NCI-H2107 (cell line): ENCODE measurements at places on chromosomes 11 and 22.

DNA sequence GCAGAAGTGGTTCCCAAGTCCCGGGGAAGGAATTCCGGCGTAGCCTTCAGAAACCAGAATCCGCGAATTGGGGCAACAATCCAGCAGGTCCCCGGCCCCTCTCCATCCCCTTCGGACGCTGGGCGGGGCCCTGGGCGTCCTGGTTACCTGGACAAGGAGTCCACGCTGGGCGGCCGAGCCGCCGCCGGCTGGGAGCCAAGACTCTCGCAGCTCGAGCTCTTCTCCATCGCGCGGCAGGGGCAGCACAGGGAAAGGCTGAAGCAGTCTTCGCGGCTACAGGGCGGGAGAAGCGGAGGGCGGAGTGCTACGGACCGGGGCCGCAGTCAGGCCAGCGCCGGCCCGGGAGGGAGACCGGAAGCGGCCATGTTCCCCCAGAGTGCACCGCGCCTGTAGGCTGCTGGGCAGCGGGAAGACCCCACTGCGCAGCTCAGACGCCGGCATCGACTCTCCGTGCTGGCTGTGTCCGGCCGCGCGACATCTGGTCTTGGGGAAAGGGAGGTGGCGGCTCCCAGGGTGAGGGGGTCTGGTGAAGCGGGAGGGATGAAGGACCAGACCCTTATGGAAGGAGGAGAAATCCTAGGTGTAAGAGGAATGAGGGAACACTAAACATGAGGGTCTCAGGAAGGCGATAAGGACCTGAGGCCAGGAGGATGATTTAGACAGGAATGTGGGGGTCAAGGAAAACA is at the start of gene MTMR2:
MTMR2 (minus strand) TSS at position 380 of the 686 bp plus-strand sequence; CDS start at position 227, 153 bp downstream.
- no peak for DNase-seq

DNA sequence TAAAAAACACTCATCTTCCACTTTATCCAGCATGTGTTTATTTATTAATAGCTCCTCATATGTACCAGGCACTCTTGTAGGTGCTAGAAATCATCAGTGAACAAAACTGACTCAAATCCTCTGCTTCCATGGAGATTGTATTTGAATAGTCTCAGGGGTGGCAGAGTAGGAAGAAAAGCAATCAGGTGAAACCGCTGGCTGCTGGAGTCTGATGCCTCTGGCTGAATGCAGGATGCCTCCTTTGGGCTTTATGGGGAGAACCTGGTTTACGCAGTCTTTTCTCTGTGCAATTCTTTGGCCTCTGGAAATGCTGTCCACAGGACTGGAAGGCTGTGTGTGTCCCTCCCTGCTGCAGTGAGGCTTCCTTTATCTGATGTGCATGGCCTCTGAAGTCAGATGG is 12.8 kb upstream of the OSBP2 start:
- no peak for DNase-seq

DNA sequence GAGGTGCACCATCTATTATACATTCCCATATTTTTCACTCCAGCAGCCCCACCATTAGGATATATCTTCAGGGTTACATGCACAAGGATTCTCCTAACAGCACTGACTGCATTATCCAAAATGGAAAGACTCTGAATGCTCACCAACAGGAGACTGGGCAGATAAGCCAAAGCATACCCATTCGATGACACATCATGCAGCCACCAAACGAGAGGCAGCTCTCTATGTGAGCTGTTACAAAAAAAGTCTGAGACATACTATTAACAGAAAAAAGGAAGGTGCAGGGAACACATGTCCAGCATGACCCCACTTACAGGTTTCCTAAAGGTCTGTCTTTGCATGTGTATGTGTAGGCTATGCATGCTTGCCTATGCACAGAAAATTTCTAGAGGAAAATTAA is 12.4 kb upstream of the SERPIND1 start:
- no peak for DNase-seq

DNA sequence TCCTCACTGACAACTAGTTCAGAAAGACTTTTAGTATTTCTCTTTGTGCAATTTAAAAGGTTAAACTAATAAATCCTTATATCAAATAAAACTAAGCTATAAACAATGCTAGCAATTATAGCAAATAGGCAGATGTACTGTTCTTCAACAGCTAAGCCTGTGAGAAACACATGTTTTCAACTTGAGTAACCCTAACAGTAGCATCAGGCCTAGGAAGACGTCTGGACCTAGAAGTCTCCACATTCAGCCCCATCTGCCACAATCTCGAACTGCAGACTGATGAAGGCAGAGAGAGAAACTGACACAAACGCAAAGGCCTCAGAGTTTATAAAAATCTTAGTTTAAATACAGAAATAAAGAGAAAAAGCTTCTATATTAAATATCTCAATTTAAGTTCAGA is 2.5 kb downstream of the ST13 start:
- DNase-seq = no peak

DNA sequence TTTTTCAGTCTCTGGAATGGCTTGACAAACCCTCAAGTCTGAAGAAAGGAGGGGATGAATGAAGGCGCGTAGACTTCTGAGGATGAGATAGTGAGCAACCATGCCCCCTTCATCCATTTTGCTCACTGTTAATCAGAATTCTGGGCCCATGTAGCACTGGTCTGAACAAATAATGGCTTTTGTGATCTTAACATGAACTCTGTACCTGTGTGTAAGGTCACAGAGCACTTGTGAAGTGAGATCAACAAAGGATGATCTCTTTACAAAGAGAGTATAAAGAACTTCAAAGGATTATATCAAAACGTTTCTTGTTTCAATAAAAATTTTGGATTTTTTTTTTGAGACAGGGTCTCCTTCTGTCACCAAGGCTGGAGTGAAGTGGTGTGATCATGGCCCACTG is 976.7 kb downstream of the OPCML start:
- DNase-seq = no peak

GRCh38 chr11:66221726-66222236 is 46.7 kb upstream of the RAB1B start:
- DNase-seq = no peak

- no peak for DNase-seq
Measured at GRCh38 chr11:44034639-44035038, 13.1 kb upstream of the ACCSL start.

GRCh38 chr11:68659158-68659921 is 25.0 kb upstream of the GAL start:
- peak; percentile 91 for DNase-seq

DNA sequence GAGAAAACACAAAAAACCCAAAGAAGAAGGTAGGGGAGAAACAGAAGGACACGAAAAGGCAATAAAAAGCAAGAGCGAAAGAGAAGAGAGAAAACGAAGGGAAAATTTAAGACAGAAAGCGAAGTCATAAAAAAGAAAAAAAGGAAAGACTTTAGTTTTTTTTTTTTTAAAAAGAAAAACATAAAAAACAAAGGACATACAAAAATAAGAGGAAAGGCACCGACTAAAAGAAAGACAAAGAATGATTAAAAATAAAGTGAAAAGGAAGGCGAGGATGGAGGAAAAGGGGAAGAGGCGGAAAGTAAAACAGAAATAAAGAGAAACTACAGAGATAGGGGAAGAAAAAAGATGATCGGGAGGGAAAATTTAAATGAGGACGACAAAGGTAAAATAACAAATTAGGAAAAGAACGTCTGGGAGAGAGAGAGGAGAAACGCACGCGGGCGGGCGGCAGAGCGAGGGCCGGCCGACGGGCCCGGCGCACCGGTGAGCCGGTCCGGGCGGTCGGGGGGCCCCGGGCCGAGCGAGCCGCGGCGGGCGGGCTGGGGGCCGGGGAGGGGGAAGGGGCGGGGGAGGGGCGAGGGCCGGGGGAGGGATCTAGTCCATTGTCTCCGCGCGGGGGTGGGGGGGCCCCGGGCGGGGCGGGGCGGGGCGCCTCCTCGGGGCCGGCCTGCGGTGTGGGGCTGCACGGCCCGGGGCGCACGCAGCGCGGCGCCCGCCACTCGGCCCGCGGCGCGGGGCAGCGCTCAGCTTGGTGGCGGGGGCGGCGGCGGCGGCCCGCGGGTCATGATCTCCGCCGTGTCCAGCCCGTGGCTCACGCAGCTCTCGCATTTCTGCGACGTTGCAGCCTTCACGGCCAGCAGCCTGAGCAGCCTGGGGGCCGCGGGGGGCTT is at the start of gene TBX1:
TBX1 (plus strand) TSS at position 721 of the 893 bp plus-strand sequence; CDS start at position 787, 66 bp downstream.
- no peak for DNase-seq

DNA sequence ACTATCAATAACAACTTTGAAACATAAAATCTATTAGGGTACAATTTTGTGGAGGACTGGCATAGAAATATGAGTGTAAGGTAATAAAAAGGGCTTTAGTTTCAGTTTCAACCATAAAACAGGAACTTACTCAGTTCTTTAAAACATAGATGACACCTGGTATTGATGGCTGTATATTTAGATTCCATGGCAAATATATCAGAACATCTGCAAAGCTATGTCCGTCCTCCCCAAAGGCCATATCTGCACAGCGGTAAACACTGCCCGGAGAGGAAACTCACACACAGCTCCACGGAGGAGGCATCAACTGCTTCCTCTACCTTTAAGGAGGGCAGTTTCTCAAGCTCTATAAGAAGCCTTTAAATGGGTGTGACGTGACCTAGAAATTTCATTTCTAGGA is 993.3 kb downstream of the BRD1 start:
- no peak for DNase-seq

GRCh38 chr11:84871116-84871515 is 756.0 kb downstream of the DLG2 start:
- DNase-seq = no peak

GRCh38 chr22:24411256-24412004 is 16.0 kb upstream of the ADORA2A start:
- no peak for DNase-seq

GRCh38 chr22:50730941-50731661 is 6.9 kb upstream of the ACR start:
- DNase-seq = no peak

DNA sequence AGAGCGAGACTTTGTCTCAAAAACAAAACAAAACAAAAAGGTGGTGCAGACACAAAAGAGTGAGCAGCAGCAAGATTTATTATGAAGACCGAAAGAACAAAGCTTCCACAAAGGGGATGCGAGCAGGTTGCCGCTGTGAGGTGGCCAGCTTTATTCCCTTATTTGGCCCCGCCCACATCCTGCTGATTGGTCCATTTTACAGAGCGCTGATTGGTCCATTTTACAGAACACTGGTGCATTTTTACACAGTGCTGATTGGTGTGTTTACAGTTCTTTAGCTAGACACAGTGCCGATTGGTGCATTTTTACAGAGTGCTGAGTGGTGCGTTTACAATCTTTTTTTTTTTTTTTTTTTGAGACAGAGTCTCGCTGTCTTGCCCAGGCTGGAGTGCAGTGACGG is 77.4 kb downstream of the CECR2 start:
- no peak for DNase-seq

GRCh38 chr22:37930270-37930951 is 23.0 kb downstream of the C22orf23 start:
- DNase-seq = no peak
